ENCODE measurements at places on chromosomes 4 and X. TPM values are rescaled to one million over a fixed set of nuclear protein-coding genes. Genes with fewer than 3 reads are reported as not detected.

The USP17L26 gene
- not detected for total RNA-seq

DNA sequence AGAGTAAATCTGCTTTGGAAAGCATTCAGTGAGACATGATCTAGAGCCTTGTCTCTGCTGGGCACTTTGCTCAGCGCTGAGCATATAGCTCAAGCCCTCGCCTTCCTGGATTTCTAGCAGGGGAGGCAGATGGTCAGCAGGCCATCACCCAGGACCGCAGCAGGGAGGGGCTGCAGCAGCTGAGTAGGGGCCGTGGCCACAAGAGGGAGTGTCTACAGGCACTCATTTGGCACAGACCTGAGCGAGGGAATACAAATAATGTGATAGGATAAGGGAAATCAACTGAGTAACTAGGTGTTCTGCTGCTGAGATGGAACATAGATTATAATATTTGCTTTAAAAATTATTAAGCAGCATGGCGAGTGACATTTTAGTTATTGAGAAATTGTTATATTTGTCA lies 30.2 kb downstream of the OFD1 start:
- no peak for DNase-seq

DNA sequence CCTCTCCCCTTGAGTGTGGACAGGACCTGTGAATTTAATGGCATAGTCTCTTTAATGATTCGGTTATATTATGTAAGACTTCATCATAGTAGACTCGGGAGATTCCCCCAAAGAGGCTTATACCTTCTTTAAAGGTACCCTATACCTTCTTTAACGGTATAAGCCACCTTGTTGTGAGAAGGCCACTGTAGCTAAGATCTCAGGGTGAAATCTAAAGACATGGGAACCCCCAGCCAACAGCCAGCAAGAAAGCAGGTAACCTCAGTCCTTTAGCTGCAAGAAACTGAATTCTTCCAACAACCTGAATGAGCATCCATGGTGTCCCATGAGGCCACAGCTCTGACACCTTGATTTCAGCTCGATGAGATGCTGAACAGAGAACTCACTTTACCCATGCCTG lies 931 bp downstream of the DDX60 start:
- DNase-seq, result no peak

- DNase-seq, result no peak
These were observed 139.3 kb upstream of the MXRA5 start for GRCh38 chrX:3485727-3486126.

- DNase-seq, result no peak
These were observed 100.9 kb upstream of the NKX1-1 start for GRCh38 chr4:1506956-1507721.

GRCh38 chrX:96985046-96985445 lies 101.3 kb downstream of the RPA4 start:
- DNase-seq, result no peak

DNA sequence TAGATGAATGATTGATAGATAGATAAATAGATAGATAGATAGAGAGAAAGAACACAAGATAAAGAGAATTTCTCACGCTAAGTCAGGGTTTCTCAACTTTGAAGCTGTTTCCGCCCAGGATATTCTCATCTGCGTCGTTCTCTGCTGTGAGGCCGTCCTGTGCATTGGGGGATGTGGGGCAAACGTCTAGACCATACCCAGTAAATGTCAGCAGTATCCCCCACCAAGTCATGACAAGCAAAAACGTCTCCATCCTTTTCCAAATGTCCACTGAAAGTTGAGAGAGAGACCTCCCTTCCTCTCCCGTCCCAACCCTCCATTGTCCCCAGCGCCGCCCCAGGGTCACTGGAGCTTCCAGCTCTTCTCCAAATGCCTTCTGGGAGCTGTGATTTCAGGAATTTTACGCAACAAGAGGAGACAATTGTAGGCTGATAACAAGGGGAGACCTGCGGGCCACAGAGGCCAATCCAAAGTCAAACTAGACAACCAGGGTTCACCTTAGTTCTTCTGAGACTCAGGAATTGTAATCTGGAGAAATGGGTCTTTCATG lies 8.9 kb upstream of the CRLF2 start:
- DNase-seq, result no peak

- DNase-seq, result no peak
These were observed 446.9 kb downstream of the TMA16 start for GRCh38 chr4:163941221-163941905.

GRCh38 chrX:11867610-11868345 lies 109.7 kb downstream of the MSL3 start:
- no peak for DNase-seq

GRCh38 chr4:174672276-174672675 lies 150.0 kb upstream of the HPGD start:
- DNase-seq, result no peak

DNA sequence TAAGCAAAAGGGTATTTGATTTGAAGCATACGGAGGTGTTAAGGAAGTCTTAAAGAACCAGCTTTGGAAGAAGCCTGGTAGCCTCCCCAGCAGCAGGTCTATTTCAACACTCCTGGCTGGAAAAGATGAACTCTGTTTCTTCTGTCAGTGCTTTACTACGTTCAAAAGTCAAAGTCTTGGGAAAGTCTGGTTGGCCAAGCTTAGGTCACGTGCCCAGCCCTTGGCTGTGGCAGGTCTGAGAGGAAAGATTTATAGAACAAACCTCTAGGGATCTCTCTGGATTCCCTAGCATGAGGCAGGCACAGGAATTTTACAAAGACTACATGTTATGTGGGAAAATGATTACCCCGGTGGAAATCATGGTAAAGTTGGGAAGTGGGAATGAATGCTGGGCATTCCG lies 8.6 kb upstream of the ARHGAP10 start:
- peak; percentile 46 for DNase-seq

The CFP gene
- 3.0 TPM for total RNA-seq

GRCh38 chrX:32532262-32532661 lies 679.1 kb downstream of the DMD start:
- DNase-seq, result no peak

GRCh38 chrX:13759152-13759718 lies 24.7 kb downstream of the OFD1 start:
- DNase-seq, result no peak

DNA sequence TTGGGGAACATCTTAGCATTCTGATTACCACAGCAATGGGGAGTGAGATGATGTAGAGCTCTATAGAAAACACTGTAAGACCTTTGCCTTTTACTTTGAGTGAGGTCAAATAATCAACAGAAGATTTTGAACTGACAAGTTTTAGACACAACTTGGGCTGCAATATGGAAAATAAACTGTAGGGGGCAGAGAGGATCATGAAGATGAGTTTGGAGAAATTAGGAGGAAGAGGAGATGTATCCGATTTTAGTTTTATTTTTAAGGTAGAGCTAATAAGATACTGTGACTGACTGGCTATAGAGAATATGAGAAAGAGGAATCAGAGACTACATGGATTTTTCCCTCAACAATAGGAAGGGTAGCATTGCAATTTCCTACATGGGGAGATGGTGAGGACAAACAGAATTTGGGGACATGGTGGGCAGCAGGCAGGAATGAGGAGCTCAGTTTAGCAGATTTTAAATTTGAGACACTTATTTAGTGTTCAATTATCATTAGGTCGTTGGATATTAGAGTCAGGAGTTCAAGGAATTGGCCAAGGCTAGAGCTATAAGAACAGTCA lies 563.1 kb downstream of the INPP4B start:
- no peak for DNase-seq

DNA sequence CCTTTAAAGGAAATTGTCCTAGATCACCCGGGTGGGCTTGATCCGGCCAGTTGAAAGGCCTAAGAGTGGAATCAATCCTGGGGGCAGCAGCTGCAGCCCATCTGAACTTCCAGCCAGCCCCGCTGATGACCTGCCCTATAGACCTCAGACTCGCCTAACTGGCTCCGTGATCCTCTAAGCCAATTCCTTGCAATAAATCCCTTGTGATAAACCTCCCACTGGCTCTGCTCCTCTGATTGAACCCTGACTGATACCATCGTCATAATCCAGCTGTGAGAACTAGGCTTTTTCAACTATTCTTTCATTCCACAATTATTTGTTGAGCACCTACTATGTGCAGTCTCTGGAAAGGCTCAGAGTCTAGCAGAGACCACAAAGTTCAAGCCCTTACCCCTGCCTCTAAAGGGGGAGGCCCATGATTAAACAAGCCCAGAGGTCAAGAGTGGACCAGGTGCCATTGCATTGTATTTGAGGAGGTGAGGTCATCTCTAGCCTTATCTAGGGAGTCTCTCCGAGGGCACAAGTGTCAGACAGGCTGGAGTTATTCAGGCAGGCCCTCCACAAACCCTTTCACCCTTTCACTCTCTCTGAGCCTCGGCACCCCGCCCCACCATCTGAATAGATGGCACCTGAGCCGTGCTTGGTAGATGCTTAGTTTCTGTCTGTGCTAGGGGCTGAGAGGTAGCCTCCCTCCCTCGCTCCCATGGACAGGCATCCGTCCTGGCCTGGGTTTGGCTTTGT lies 20.5 kb upstream of the GPR78 start:
- no peak for DNase-seq

- DNase-seq, result no peak
These were observed 115.1 kb upstream of the GPM6A start for GRCh38 chr4:175927121-175927520.

DNA sequence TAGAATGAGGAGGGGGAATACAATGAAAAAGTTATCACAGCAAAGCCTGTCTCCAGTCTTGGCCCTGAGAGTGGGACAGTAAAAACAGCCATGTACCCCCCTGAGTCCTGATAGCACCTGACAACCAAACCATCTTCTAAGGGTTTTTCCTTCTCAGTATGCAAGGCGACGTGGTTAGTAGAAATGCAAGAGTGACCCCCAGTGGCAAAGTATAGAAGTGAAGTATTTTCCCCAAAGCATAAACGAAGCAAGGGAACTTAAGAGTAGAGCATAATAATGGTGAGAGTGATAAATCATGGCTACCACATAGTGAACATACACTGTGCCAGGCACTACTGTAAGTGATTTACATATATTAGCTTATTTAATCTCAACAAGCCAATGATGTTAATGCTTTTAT lies 52.8 kb downstream of the FAM47C start:
- DNase-seq, result no peak

DNA sequence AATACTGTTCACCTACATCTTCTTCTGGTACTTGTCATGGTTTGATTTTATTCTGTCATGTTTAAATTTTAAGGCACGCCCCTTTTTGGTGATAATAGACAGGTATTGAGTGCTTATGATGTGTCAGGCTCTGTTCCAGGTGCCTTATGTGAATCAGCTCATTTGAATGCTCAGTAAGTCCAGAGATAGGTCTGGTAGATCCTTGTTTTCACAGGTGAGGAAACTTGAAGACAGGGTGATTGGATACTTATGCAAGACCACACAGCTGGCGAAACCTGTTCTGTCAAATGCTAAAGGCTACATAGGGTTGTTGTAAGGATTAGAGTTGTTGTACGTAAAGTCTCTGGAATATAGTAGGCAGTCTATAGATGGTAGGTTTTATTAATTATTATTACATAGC lies 9.6 kb upstream of the SLC25A14 start:
- no peak for DNase-seq

DNA sequence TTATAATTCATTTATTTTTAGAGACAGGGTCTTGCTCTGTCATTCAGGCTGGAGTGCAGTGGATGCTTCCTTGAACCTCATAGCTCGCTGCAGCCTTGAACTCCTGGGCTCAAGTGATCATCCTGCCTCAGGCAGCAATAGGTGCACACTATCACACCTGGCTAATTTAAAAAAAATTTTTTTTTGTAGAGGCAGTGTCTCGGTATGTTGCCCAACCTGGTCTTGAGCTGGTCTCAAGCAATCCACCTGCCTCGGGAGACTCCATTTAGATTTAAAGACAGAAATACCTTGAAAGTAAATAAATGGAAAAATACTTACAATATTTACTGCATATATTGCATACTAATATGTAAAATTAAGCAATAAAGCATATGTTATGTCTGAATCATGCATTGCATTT lies 40.3 kb upstream of the MAB21L2 start:
- no peak for DNase-seq

DNA sequence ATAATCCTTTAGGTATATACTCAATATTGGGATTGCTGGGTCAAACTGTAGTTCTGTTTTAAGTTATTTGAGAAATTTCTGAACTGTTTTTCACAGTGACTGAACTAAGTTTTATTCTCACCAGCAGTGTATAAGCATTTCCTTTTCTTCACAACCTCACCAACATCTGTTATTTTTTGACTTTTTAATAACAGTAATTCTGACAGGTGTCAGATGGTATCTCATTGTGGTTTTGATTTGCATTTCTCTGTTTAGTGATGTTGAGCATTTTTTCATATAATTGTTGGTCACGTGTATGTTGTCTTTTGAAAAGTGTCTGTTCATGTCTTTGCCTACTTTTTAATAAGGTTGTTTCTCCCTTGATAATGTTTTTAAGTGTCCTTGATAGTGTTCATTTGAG lies 112.6 kb downstream of the LINC00632 start:
- DNase-seq, result no peak

DNA sequence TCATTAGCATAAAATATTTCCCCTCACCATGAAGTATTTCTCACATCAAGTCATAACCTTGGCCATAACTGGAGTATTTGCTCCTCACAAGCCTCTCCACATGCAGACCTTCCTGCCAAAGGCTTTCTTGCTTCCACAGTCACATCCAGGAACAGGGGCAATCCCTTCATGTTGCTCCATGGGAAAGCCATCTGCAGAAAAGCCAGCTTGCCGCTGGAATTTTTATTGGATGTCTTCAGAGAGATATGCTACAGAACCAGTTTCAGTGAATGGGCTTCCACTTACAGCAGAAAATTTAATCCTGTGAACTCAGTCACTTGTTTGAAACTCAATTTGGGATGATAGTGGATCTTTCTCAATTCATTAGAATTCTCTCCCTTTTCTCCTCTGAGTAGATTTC lies 3.2 kb upstream of the CDKN2AIP start:
- no peak for DNase-seq

DNA sequence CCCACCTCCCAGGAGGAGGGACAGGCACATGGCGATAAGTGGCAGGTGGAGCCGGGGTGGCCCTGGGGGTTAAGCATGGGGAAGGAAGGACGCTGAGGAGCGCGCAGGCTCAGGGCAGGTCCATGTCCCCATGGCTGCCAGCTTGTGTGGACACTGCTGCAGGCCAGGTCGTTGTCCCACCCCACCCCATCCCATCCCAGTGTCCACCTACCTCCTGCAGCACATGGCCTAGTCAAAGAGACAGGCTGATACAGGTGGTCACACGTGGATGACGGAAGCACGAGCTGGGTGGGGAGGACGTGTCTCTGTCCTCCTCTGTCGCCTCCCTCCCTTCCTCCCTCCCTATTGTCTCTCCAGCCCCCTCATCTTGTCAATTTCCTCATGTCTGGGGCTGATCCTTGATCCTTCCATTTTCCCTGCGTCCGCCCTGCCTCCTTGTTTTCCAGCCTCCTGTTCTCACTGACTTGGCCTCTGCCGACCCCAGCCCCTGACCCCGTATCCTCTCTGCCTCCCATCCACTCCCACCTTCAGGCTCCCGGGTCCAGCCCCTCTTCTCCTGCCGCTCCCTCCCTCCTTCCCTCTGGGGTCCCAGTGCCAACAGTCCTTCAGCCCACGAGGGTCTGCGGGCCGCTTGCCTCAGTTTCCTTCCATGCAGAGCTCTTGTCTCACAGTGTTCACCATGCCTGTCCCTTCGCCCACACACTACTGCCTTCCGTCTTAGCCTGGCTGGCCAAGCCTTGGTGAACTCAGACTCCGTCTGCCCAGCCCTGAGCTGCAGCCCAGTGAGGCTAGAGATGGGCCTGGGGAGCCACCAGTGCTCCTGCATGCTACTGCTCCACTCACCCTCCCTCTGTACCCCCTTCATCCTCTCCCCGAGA lies 15.5 kb upstream of the ADD1 start:
- DNase-seq, result no peak

GRCh38 chr4:167930166-167930565 lies 162.2 kb upstream of the ANXA10 start:
- DNase-seq, result no peak

- no peak for DNase-seq
These were observed 172.1 kb downstream of the CBR4 start for GRCh38 chr4:168837922-168838321.

The ENPEP gene
- total RNA-seq, result 3.1 TPM

GRCh38 chr4:185143601-185143969 lies 519 bp downstream of the SLC25A4 start:
- DNase-seq, result no peak

Measured in lower leg skin (tissue), 4 donors.